ENCODE measurements at places on chromosomes 4 and X.

DNA sequence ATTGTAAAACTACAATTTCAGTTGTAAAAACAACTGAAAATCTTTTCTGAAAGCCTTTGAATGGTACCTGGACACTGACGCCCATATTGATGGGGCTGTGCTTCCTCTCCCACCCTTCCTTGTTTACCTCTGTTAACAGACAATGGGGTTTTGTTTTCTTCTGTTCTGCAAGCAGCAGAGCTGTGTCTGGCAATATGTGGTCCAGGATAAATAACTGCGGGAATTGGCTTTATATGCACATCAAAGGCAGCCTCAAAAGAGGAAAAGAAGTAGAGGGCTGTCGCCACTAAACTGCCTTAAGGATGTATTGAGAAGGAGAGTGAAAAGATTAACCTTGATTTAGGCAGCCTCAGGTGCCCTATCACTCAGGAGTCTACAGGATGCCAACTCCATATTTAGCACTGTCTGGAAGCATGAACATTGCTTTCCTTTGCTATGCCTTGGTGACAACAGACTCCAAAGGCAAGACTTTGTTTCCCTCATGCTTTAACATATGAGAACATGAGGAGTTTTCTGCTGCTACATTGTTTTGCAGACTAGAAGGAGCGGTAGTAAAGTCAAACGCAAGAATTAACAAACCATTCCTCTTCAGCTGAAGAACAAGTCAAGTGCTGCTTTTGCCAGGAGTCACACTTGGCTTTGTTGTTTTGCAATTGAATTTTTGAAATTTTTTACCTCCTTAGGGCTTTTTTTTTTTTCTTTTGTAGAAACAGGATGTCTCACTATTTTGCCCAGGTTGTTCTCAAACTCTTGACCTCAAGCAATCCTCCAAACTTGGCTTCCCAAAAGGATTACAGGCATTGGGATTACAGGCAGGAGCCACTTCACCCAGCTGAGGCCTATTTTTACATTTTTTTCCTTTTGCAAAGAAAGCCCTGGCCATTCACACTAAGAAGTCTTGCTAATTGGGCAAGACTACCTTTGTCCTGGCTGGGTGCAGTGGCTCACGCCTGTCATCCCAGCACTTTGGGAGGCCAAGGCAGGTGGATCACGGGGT is 3.0 kb downstream of the IL21 start:
- no peak for DNase-seq

- no peak for DNase-seq
Measured at GRCh38 chrX:129686422-129686948, 31.7 kb upstream of the APLN start.

GRCh38 chr4:117063961-117064696 is 21.2 kb downstream of the TRAM1L1 start:
- DNase-seq: no peak

DNA sequence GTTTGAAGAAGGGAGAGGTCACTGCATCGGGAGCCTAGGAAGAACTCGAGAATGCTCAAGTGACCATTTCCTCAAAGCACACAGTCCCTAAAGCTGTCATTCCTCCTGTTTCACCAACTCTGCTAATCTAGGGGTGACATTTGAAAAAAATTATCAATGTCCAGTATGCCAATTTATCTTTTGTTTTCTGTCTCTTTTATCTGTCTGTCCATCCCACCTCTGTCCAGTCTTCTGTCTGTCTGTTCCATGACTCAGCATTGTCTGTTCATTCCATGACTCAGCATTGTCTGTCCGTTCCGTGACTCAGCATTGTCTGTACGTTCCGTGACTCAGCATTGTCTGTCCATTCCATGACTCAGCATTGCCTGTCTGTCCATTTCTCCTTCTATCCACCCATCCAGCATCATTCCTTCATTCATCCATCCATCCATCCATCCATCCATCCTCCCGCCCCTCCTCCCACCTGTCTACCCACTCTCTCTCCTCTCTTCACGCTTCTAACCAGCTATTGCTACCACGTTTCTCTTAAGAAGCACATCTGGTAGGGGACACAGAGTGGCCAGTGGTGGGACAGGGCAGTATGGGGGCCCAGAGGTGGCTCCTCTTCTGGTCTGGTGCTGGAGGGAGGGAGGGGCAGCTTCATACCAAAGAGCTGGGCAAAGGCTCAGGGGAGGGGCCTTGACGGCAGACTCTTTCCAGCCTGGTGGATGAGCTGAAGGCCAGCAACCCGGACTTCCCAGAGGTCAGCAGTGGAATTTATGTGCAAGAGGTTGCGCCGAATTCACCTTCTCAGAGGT is 34.1 kb downstream of the HTRA3 start:
- no peak for DNase-seq
